ENCODE measurements at places on chromosomes 4 and X.

- no peak for DNase-seq
Observed at GRCh38 chr4:156575430-156576073, 396.0 kb downstream of the PDGFC start.

DNA sequence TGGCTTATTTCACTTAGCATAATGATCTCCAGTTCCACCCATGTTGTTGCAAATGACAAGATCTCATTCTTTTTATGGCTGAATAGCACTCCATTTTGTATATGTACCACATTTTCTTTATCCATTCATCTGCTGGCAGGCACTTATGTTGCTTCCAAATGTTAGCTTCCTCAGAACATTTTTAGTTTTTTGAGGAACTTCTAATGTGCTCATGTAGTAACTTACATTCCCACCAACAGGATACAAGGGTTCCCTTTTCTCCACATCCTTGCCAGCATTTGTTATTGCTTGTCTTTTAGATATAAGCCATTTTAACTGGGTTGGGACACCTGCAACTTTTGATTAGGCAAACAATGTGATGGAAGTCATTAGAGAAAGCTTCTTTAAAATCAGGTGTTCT lies 454.2 kb downstream of the NLGN4X start:
- no peak for DNase-seq

GRCh38 chrX:133630362-133630761 lies 215.1 kb upstream of the GPC4 start:
- no peak for DNase-seq

- DNase-seq = no peak
Observed at GRCh38 chrX:129981200-129981553, 1.3 kb upstream of the BCORL1 start.

DNA sequence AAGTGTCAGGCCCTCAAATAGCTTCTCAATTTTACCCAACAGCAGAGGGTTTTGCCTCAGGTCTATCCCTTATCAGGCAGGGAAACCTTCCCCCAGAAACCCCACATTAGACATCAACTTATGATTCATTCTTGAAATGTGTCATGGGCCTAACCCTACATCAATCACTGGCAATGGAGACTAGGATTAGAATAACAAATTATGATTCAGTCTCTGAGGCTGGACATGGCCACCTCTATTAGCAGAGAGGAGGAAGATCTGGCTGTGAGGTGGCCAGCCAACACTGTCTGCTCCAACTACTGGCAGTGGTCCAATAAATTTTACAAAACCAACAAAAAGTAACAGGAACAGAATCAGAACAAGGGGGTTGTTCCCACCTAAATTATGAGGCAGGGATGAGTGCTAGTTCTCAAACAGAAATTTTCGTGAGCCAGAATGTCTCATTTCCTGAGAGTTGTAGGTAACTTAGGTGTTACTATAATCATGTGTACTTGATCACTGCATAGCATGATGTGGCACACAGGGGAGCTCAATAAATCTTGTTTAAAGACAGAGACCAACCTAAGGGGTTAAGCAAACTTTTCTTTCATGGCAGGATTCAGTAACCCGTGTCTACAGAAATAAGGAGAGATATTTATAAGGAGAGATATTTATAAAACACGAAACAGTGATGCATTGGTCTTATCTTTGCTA lies 126.8 kb downstream of the NFKB1 start:
- no peak for DNase-seq

DNA sequence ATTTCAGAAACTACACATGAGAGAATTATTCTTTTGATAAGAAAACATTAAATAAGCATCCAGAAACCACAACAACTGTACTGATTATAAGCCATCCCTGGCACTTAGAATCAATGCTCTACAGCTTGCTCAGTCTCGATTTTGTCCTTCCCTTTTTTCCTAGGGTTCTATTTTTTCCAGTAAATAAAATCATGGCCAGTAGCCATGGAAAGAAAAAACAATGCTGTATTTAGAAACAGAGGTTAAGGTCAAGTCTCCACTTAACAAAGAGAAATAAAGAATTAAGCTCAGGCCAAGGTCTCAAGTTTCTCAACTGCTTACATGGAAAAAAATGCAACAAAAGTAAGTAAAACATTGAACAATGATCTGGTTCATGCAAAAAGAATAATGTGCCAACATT lies 38.7 kb upstream of the GRID2 start:
- no peak for DNase-seq

GRCh38 chr4:78331965-78332364 lies 219.6 kb upstream of the ANXA3 start:
- DNase-seq = no peak

GRCh38 chr4:174873931-174874330 lies 44.2 kb upstream of the ADAM29 start:
- DNase-seq = peak; percentile 24

GRCh38 chrX:1316527-1316926 lies 20.1 kb upstream of the IL3RA start:
- DNase-seq = no peak

GRCh38 chr4:44487341-44487740 lies 38.7 kb upstream of the KCTD8 start:
- no peak for DNase-seq

GRCh38 chr4:186144198-186144945 lies 39.9 kb downstream of the FAM149A start:
- no peak for DNase-seq

GRCh38 chrX:16491461-16491860 lies 158.5 kb upstream of the S100G start:
- DNase-seq = no peak

DNA sequence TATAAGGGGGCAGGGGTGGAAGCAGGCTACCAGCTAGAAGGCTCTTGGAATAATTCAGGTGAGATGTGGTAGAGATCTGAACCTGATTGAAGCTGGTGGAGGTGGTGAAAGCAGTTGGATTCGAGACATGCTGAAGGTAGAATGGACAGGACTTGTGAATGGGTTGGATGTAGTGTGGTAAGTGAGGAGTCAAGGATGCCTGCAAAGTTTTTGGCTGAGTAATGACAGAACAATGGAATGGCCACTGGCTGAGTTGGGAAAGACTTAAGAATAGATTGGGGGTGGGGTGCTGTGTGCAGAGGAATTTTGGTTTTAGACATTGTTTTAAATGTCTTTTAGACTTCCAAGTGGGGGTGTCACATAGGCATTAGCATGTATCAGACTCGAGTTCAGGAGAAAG lies 33.5 kb downstream of the HPF1 start:
- no peak for DNase-seq

- DNase-seq = no peak
Observed at GRCh38 chrX:68690936-68691501, 43.6 kb downstream of the STARD8 start.

GRCh38 chrX:36214924-36215323 lies 295.4 kb downstream of the CFAP47 start:
- DNase-seq = no peak

- no peak for DNase-seq
Observed at GRCh38 chr4:85967872-85968271, 392.0 kb downstream of the MAPK10 start.

DNA sequence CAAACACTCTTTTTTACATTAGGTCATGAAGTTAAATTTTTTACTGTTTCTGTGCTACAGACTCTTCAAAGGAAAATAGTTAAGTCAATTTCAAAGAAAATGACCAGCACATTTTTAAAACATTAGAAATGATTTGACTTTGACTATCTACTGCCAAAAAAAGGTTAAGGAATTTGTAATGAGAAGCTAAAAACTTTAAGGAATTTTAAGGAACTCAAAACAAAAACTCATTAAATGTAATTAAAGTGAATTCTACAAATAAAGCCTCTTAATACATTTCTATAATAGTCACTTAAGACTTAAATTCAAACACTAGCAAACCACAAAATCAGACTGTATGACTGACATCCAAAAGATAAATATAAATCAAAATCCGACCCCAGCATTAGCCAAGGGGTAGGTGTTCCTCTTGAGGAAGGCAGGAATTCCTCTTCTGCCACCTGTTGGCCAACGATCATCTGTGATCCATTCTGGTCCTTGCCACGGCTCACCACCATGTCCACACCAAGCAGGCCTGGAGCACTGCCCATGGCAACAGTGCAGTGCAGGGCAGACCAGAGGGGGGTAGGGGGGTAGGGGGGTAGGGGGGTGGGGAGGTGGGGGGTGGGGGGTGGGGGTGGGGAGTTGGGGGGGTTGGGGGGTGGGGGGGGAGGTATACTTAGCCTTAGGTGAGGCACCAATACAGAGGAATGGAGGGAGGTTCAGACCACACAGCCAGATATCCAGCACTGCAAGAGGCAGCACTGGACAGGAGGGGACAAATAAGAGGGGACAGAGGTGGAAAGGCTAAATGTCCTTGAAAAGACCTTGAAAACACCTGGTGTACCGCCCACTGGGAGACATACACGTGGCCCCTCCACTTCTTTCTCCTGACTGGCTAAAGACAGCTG lies 287.4 kb downstream of the CHIC1 start:
- peak; percentile 9 for DNase-seq

GRCh38 chrX:33726281-33727160 lies 405.6 kb downstream of the FAM47A start:
- DNase-seq = no peak

- no peak for DNase-seq
Observed at GRCh38 chr4:146343199-146343598, 128.9 kb downstream of the REELD1 start.

DNA sequence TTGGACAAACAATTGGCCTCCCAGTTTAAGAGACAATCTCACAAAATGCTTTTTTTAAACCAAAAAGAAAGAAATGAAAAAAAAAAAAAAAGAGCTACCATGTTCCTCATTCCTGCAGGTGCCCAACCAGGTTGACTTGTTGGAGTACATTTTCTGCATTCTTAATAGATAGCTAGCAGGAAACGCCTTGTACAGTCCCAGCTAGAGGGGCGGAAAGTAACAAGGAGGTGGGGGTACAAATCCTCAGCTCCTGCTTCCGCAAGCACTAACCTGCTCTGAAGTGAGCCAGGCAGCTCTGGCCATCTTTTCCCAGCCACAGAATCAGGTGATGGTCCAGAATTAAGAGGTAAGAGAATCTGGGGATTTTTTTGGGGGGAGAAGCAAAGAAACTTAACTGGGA lies at the start of gene VGLL1:
VGLL1 (plus strand) TSS at position 265 of the 400 bp plus-strand sequence. CDS start 3,806 bp downstream, outside the sequence.
- DNase-seq = no peak

GRCh38 chrX:124925681-124926080 lies 394.0 kb upstream of the TEX13C start:
- DNase-seq = no peak

- no peak for DNase-seq
Observed at GRCh38 chrX:3175659-3176438, 134.6 kb downstream of the ARSF start.

DNA sequence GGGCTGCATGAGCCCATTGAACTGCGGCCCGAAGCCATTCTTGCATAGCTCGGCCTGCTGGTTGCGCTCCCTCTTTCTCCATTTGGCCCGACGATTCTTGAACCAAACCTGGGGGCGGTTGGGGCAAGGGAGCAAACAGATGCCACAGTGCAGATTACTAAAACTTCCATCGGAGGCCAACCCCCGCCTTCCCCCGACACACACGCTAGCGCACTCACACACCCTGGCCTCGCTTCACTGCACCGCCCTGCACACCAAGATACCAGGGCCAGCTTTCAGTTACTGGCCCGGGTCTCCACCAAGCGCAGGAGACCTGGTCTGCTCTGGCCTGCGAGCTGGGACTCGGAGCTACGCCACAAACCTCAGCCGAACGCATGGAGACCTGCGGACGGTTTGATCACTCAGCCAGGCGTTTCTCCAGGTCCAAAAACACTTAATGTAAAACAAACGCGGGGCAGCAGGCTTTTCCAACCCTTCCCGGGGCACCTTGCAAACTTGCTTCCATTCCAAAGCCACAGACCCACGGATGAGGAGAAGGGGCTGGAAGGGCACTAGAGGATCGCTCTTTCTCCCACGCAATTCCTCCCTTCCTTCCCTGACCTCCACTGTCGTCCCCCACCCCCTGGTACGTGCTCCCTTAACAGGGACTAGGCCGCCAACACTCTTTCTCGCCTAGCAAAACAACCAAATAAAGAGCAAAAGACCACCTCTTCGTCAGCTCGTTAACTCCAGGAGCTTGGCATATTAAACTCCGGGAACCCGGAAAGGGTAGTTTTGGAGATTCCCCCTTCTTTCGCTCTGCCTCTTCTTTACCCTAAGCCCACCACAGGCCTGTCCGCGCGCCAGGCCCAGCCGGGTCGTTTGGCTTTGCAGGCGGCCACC lies 4.1 kb downstream of the PITX2 start:
- no peak for DNase-seq

- no peak for DNase-seq
Observed at GRCh38 chr4:186858355-186858754, 134.7 kb upstream of the FAT1 start.

- DNase-seq = peak; percentile 38
Observed at GRCh38 chrX:49915361-49916222, 6.8 kb upstream of the CLCN5 start.

DNA sequence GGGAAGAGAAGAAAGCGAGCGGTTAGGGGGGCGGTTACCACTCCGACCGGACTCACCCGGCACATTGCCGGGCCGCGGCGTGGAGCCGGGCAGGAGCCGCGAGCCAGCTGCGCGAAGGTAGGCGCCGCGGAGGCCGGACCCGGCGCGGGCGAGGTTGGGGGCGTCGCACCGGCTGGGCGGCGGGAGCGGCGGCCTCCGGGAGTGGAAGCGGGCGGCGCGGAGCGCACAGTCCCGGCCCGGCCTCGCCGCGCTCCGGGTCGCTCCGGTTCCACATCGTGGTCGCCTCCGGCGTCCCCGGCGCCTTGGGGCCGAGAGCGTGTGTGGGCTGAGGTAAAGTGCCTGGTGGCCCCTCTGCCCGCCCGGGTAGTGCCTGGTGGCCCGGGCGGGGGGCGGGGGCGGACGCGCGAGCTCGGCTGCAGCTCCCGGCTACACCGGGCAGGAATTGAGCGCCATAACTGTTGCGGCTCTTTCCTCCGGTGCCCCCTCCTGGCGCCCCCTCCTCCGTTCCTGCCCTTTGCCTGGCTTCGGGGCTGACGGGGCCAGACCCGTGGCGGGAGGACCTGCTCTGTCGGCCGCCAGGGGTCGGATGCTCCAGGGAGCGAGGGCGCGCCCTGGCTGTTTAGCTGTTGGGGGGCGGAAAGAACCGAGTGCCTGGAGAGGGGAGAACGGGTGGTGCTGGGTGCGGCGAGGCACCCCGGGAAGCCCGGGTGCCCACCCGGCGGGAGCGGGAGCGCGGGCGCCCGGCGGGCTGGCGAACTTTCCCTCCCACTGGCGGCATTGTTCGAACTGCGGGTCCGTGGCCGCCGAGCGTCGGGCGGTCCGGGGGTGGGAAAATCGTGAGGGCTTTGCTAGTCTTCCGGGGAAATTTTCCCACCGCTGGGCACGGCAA lies 626 bp downstream of the JADE3 start:
- DNase-seq = peak; percentile 46

DNA sequence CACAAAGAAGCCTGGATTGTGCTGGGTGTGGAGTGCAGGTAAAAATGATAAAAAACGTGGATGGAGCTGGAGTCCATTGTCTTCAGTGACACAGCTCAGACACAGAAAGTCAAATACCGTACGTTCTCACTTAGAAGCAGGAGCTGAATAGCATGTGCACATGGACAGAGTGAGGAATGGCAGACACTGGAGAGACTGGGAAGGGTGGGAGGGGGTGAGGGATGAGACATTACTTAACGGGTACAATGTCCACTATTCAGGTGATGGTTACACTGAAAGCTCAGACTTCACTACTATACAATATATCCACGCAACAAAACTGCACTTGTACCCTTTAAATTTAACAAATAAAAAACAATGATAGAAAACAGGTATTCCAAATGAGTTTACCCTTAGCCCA lies 18.1 kb upstream of the IRAK1 start:
- no peak for DNase-seq

GRCh38 chrX:128599632-128600031 lies 547.4 kb upstream of the ACTRT1 start:
- DNase-seq = no peak

GRCh38 chr4:37023504-37023903 lies 221.0 kb upstream of the NWD2 start:
- no peak for DNase-seq

GRCh38 chr4:151153585-151153984 lies 54.2 kb downstream of the RPS3A start:
- no peak for DNase-seq
